ENCODE measurements at places on chromosomes 1 and 21. TPM values are rescaled to one million over a fixed set of nuclear protein-coding genes. Genes with fewer than 3 reads are reported as not detected.

The SPRTN gene
- total RNA-seq, result 14.5 TPM

The OR2M3 gene
- not detected for total RNA-seq

The TRNAU1AP gene
- 23.2 TPM for total RNA-seq

The CSF3R gene
- not detected for total RNA-seq

The FLG2 gene
- under 0.01 TPM for total RNA-seq

The CAPN8 gene
- total RNA-seq, result under 0.01 TPM

The FRRS1 gene
- total RNA-seq, result 23.4 TPM

The DISP1 gene
- total RNA-seq, result 0.90 TPM

The SLC44A3 gene
- total RNA-seq, result 7.9 TPM

The NID1 gene
- 0.13 TPM for total RNA-seq

The LMX1A gene
- total RNA-seq, result not detected

The OPTC gene
- total RNA-seq, result not detected

The TTC39A gene
- 6.1 TPM for total RNA-seq

The FOXD2 gene
- under 0.01 TPM for total RNA-seq
